GM12865 (cell line): ENCODE measurements at places on chromosomes 2 and 18.

DNA sequence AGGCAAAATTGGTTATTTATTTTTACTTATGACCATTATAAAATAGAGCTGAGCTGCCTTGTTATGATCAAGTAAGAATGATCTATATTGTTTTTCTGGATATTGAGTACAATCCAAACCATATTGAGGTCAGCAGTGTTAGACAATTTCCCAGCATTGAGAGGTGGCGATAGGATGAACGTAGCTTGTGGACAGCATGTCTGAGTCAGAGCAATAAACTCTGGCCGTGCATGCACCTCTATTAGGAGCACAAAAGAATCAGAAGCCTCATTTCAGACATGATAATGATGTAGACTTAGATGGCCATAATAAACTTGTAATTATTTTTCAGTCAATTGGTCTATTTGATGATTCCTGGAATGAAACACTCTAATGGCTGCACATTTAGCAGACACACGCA is 491.6 kb downstream of the RIT2 start:
- DNase-seq = no peak

DNA sequence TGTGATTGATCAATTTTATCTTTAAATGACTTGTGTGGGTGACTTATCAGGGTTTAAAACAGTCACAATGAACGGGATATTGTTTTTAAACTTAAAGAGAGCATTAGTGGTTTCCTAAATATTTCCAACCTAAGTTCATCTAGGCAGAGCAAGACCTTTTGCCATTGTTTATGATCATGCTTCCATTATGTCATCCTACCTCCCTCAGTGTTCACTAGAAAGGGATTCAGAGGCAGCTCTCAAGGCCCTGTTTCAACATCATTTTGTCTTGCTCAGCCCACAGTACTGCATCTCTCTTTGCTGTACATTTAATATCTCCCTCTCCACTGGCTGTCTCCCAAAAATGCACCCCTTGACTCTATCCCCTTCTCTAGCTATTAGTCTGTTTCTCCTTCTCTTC is 21.5 kb upstream of the PELI1 start:
- no peak for DNase-seq

DNA sequence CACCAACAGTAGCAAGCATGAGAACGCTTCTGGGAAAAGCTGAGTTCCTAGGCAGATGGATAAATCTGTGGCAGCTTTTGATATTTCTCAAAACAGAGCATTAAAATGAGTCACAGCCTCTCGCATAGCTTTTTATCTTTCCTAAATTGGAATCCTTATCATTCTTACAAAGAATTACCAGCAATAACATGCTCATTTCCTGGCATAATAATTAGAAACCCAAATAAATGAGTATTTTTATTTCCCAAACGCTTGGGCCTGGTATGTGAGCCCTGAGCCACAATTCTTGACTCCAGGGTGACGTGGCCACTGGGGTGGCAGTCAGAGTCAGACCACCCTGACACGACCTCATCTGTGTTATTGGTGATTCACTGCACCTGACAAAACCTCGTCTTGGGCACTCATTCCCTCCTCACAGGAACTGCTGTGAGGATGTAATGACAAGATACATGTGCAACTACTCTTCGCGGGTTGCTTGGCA is 210.7 kb downstream of the ARL4C start:
- no peak for DNase-seq

- DNase-seq = no peak
Observed at GRCh38 chr2:166067229-166067628, 60.6 kb downstream of the SCN1A start.

GRCh38 chr18:13257361-13257980 is 38.9 kb downstream of the LDLRAD4 start:
- no peak for DNase-seq

DNA sequence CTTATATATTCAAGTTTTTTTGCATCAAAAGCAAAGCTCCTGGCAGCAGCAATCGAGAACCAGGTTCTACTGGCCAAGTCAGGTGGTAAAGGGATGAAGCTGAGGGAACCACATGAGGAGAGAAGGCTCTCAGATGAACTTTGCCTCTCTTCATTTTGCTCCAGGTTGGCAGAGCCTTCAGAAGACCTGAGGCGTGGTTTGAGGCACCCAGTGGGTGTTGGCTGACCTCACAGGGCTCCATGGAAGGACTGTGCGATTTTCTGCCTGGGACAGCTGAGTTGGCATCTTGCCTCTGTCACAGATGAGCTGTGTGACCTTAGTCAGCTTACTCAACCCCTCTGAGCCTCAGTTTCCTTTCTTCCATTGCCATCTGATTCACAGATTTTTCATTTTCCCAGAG is 89.0 kb downstream of the INSIG2 start:
- DNase-seq = no peak

GRCh38 chr18:65750389-65751154 is at the start of gene CDH7:
CDH7 (plus strand) TSS chr18:65751012; CDS start chr18:65762843, 11,831 bp downstream.
- DNase-seq = no peak

GRCh38 chr2:129318581-129319421 is 660.7 kb upstream of the RAB6C start:
- no peak for DNase-seq

- no peak for DNase-seq
Observed at GRCh38 chr2:149538138-149538833, 49.3 kb downstream of the MMADHC start.

DNA sequence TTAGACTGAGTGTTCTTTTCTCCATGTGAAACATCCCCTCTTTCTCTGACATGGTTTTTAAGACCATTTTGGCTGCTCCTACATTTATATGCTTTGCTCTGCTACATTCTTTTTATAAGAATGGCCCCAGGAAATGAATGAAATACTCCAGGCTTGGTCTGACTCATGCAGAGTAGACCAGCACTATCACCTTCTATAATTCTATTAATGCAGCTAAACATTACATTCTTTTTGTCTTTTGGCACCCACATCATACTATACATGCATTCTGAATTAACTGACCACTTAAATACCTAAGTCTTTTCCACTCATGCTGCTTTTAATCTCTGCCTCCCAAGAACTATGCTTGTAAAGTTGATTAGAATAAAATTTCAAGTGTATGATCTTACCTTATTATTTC is 94.1 kb downstream of the AAK1 start:
- DNase-seq = no peak

- DNase-seq = no peak
Observed at GRCh38 chr18:77082316-77082955, 50.1 kb downstream of the MBP start.
